ENCODE measurements at places on chromosomes 2 and 18.

- DNase-seq, result no peak
Measured at GRCh38 chr2:159758686-159759085, 39.3 kb downstream of the CD302 start.

DNA sequence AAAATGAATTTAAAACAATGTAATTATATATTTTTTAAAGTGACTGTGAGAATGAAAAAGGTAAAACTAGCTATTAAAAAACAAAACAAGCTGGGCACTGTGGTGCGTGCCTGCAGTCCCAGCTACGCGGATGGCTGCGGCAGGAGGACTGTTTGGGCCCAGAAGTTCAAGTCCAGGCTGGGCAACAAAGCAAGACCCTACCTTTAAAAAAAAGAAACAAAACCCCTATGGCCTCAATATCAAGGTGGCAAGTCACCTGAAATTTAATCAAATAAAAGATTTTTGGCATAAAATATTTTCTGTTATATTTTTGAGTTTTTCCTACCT is 46.9 kb upstream of the STRN start:
- no peak for DNase-seq

- DNase-seq, result no peak
Measured at GRCh38 chr2:239459056-239459455, 58.2 kb upstream of the HDAC4 start.

- no peak for DNase-seq
Measured at GRCh38 chr2:188345020-188345419, 53.3 kb downstream of the GULP1 start.

GRCh38 chr2:192137451-192137850 is 57.3 kb downstream of the TMEFF2 start:
- DNase-seq, result no peak

DNA sequence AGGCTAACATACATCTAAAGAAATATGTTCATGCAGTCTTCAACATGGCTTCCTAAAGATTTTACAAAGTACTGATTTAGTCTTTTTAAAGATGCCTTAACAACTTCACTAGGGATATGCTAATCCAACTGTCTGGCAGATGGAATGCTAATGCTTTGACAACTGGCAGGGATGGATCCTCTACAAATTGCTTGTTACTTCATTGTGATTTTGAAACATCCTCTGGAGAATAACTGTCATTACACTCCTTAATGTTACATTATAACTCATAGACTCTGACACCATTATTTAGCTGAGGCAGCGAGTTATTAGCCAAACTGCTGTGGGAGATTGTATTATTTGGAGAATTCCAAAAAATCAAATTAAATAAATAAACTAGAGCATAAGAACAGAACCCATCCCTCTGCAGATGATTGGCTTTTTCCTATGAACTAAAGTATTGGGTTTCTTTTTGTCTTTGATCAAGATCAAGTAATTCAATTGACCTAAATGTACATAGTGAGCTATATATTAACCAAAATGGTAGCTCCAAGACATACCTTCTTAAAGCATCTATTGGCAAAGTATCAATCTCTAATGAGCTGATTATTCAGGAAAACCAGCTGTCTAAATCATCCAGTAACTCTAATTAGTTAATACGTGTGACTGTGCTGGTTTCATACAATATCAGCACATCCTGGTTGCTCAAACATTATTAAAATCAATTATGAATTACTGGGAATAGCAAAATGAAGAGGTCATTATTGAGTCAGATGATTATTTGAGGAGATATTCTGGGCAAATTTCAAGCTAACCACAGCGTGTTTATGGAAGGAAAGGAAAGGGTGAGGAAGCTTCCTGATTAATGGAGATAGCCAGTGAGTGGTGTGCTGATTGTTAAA is 321.3 kb upstream of the TFPI start:
- DNase-seq, result no peak

DNA sequence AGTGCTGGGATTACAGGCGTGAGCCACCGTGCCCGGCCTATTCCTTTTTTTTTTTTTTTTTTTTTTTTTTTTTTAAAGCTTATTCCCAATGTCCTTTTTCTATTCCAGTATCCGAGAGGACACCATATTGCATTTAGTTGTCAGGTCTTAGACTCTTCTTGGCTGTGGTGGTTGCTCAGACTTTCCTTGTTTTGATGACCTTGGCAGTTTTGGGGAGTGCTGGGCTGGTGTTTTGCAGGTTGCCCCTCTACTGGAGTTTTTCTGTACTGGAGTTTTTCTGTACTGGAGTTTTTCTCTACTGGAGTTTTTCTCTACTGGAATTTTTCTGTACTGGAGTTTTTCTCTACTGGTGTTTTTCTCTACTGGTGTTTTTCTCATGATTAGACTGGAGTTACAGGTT is 149.2 kb downstream of the TANC1 start:
- DNase-seq, result no peak

DNA sequence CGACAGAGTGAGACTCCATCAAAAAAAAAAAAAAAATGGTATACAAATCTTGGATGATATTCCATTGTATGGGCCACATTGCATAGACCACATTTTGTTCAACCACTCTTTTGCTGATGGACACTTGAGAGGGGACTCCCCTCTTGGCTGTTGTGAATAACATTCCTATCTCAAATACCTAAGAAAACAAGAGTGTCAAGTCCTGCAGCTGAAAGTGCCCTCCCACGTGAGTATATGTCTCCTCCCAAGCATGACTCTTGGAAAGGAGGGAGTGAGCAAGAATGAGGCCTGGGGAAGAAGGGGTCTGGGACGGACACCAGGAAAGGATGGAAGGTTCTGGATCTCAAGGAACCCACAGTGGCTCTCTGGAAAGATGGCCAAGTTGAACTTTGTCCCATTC is 36.0 kb upstream of the NPAS2 start:
- DNase-seq, result no peak

- DNase-seq, result no peak
Measured at GRCh38 chr2:207035875-207036274, 96.6 kb downstream of the CPO start.

GRCh38 chr18:78566065-78566464 is 413.6 kb upstream of the SALL3 start:
- DNase-seq, result no peak

DNA sequence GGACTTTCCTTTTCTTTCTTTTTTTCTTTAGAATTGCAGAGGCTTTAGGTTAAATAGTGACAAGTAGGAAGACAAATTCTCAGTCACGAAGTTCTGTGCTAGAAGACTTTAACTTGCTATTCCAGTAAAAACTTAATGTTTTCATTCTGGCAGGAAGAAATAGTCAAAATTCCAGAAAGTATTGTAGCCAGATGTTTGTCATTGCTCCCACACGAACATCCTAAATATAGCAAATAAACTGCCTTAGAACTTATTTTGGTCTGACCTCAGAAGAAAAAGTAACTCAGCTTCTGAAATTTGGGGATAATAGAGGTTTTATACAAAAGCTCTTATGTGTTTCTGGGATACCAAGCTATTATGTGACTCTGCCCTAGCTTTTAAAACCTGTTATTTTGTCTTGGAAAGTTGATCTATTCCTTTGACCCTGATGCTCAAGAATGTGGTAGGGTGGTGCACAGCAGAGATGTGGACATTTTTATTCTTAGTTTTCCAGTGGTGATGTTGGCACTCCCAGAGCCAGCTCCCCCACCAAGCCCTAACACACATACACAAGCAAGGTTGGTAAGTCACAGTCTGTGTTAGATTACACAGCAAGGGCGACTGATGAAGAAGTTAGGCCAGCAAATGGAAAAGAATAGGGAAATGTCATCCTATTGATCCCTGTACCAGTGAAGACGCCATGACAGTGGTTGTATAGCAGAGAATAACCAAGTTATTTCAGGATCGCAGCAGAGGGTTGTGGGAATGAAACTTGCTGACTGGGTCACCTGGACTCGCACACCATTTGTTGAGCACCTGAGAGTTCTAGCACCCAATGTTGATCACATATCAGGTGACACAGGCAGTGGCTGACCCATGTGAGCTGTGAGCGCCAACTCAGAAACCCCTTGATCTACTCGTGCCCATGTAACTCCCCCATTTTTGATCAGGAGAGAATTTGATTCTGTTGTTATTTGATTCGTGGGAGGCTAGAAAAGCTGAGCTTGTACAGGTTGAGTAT is 23.7 kb downstream of the FARP2 start:
- DNase-seq, result no peak

DNA sequence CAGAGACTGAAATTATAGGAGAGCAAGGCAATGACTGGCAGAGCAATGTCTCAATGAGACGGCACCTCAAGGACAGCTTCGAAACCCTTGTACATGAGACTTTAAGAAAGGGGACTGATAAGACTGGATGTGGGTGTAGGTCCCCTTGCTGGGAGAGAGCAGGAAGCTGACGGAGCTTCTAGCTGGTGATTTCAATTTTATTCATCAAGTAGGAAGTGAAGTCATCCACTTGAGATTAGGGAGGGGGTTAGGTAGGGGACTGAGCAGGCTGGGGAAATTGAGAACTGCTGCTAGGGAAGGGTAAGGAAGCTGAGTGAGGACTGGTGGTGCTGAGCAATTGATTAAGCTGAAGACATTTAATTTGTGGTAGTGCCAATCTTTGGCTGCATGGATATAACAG is 99.5 kb upstream of the ITGB6 start:
- DNase-seq, result no peak

DNA sequence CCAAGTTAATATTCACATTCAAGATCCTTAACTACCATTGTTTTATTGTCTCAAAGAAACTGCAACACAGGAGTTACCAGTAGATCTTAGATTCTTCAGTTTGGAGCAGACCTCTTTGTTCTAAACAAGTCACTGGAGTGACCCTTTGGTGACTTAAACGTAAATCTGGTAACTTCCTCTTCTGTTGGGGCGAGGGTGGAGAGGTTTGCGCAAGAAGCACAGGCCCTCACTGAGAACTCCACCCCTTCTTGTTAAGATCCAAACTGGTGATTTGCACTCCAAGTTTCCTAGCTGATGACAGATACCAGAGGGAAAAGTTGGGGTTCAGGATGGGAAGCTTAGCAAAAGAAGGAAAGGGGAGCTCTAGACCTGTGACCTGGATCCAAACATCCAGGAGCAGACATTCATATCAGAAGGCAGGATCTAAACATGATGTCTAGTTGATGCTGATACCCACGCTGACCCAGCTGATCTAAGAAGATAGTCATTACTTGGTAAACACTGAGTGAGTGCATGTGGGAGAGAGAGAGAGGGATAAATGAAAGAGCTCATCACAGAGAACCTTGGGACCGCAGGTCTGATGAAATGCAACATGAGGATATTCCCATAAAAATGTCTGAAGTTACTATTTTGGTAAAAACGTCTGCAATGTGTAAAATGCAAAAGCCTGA is 256.0 kb downstream of the CDH20 start:
- DNase-seq, result no peak

DNA sequence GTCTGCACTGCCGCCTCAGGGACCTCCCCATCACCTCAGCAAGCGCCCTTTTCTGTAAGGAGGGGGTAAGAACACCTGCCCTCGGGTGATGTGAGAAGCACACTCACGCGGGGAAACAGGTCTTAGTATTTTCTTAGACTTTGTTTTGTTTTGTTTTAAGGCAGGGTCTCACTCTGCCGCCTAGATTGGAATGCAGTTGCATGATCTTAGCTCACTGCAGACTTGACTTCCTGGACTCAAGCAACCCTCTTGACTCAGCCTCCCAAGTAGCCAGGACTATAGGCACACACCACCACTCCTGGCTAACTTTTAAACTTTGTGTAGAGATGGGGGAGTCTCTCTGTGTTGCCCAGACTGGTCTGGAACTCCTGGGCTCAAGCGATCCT is 37.1 kb downstream of the RAMP1 start:
- DNase-seq, result no peak

DNA sequence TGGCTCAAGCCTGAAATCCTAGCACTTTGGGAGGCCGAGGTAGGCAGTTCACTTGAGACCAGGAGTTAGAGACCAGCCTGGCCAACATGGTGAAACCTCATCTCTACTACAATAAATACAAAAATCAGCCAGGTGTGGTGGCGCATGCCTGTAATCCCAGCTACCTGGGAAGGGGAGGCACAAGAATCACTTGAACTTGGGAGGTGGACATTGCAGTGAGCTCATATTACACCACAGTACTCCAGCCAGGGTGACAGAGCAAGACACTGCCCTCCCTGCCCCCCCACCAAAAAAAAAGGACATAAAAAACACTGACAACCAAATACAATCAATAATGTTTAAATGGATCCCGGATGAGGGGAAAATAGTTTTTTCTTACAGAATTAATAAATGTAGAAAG is 7.8 kb downstream of the TIA1 start:
- DNase-seq, result no peak

DNA sequence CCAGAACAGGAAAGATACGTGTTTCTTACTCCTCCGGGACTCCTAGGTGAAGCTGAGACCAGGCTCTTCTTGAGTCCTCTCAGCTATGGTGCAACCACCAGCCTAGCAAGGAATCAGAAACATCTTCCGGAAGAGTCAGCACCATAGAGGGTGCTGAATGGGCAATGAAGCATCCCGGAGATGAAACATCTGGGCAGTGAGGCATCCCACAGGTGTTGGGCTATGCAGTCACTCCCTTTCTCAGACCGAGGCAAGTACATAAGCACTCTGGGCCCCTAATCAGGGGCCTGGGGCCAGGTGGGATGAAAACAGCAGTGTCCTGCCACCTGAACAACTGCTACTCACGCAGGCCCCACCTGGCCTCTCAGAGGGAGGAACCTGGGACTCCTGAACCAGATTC is 1.4 kb upstream of the CAPN10 start:
- DNase-seq, result peak; percentile 12

DNA sequence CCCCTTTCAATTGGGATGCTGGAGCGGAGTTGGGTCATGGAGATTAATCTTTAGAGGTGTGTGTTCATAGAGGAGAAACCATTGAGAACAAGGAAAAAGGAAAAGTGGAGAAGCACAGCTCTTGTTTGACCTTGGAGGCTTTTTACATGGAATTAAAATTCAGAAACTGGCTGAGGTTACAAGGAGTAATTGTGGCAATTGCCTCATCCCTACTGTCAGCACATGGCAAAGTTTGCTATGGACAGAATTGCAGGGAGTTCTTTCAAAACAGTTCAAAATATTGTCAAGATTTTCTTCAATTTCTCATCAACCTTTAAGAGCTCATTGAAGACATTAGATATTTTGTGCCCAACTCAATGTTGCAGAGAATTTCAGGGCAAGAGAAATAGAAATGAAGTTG is 232.7 kb downstream of the SLC8A1 start:
- DNase-seq, result no peak

DNA sequence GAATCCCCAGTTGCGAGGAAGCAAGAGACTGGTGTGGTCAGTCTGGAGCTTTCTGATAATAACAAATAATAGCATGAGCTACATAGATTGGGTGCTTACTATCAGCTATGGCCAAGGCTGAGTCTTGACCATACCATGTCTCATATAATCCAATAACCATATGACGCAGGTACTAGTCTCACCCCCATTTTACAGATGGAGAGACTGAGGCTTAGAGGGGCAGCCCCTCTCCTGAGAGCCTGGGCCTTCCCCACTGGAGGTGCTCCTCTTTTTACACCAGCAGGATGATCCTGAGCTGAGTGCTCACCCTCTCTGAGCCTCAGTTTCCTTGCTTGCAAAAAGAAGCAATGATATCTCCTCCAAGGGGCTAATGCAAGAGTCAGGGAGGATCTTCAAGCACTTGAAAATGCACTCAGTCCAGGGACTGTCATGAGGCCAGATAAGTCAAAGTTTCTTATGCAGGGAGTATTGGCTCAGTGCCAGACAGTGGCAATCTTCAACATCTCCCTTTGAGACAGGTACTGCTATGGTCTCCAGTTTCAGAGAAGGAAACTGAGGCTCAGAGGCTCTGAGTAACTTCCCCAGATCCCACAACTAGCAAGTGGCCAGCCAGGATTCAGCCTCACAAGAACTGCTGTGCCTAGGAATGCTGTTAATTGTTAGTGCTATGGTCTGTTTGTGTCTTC is 149.7 kb downstream of the TFCP2L1 start:
- DNase-seq, result no peak

GRCh38 chr2:15076668-15077067 is 444.2 kb downstream of the LRATD1 start:
- DNase-seq, result no peak

- DNase-seq, result no peak
Measured at GRCh38 chr2:77479395-77479794, 42.8 kb downstream of the LRRTM4 start.

Measured in mammary epithelial cell (primary cell).